ENCODE measurements at places on chromosomes 1 and 21.

DNA sequence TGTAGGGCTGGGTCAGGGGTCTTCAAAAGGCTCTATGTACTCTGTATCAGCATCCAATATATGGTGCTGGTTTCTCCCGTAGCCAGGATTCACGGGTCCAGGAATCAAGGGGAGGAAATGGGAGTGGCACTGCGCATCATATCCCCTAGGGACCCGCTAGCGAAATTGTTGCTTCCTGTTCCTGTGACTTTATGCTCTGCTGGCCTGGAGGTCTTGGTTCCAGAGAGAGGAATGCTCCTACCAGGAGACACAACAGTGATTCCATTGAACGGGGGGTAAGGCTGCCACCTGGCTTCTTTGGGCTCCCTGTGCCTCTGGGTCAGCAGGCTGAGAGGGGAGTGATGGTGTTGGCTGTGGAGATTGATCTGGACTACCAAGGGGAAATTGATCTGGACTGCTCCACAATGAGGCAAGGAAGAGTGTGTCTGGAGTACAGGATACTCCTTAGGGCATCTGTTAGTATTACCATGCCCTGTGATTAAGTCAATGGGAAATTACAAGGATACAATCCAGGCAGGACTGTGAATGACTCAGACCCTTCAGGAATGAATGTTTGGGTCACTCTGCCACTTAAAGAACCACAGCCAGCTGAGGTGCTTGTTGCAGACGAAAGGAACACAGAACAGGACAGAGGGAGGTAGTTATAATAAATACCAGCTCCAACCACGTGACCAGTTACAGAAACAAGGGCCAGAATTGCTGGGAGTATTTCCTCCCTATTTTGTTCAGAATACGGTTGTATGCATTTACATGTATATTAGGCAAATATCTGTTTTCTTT is 10.2 kb downstream of the SPSB1 start:
- DNase-seq, result no peak

- no peak for DNase-seq
Observed at GRCh38 chr1:93614541-93614940, 67.1 kb downstream of the BCAR3 start.

- no peak for DNase-seq
Observed at GRCh38 chr1:32666901-32667566, 16.0 kb downstream of the RBBP4 start.

DNA sequence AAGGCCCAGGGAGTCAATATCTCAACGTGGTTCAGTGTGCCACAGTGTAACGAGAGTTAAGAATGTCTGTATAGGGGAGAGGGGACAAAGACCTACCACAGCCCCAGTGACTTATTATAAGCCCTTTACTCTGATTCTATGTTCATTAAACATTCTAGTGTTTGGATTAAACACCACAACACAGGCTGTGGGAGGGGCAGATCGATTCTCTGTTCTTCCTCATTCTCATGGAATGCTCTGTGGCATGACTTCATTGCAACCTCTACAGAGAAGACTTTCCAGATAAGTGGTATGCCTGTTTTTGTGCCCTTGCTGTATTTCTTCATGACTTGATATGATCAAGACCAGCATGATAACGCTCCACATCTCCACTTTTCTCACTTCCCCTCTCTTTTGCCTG is 39.0 kb upstream of the CD5L start:
- DNase-seq, result no peak

DNA sequence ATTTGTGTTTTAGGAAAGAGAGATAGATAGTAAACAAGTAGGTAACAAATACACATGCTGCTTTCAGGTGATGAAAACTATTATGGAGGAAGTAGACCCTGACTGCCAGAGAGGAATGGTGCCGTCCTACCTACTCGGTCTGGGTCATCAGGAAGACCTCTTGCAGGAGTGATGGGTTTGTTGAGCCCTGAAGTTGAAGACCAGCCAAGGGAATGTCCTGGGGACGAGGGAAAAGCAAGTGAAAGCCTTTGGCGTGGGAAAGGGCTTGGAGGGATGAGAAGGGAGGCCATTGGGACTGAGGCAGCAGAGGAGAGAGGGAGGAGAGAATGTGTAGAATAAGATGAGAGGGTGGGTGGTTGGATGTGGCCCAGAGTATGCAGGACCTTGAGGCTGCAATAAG is 379.5 kb upstream of the USP24 start:
- no peak for DNase-seq

DNA sequence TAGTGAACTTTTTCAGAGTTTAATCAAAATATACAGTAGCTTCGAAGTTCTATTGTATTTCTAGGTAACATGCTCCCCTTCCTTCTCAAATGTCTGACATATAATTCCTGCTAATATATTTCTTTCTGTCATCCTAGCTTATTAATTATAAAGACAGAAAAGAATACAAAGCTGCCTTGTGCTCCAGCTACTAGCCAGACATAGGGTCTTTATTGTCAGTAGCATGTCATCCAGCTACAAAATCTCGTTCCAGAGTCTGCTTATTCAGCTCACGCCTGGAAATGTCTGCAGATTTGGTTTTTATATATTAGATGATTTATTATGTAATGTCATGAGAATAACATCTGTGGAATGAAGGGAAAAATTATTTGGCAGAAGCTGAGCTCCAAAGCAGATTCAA is 1102.8 kb downstream of the BRINP3 start:
- no peak for DNase-seq

GRCh38 chr1:153277852-153278251 is 18.4 kb downstream of the LORICRIN start:
- DNase-seq, result no peak

- no peak for DNase-seq
Observed at GRCh38 chr1:81670286-81670685, 130.4 kb upstream of the ADGRL2 start.

DNA sequence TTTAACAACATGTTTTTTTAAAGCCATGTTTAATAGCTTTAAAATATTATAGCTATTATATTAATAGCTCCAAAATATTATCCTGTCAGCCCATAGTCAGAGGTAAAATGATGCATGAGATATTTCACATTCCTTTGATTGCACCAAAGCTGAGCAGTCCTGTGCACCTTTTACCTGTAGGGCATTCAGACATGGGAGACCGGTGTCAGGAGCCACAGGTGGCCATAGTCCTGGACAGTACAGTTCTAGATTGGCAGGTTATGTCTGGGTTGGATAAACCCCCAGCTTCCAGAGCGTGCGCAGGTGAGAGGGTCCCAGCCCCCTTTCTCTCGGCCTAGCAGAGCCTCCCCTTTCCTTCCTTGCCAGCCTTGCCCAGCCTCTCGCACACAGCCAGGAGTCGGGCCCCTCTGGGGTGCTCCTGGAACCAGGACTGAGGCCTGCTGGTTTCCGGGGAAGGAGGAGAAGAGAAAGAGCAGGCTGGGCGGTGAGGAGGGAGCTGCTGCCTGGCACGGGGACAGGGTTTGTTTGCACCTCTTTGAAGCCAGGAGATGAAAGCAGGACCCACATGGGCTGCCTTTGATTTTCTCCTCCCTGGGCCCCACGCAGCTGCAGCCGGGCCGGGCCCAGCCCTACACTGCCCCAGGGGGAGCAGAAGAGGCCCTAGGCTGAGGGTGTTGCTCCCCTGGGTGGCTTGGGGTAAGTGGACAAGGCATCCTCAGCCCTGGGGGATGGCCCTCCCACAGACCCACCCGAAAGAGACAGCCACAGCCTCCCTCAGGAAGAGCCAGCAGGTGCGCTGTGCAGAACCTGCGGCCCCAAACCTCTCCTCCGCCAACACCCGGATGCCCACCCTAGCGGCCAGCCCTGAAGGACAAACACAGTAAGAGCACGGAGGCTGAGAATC is 75.2 kb upstream of the TARDBP start:
- DNase-seq, result no peak

- no peak for DNase-seq
Observed at GRCh38 chr1:44903011-44903680, 60.1 kb upstream of the PTCH2 start.
